CD8-positive, alpha-beta T cell (primary cell): ENCODE measurements at places on chromosomes 2 and 18.

DNA sequence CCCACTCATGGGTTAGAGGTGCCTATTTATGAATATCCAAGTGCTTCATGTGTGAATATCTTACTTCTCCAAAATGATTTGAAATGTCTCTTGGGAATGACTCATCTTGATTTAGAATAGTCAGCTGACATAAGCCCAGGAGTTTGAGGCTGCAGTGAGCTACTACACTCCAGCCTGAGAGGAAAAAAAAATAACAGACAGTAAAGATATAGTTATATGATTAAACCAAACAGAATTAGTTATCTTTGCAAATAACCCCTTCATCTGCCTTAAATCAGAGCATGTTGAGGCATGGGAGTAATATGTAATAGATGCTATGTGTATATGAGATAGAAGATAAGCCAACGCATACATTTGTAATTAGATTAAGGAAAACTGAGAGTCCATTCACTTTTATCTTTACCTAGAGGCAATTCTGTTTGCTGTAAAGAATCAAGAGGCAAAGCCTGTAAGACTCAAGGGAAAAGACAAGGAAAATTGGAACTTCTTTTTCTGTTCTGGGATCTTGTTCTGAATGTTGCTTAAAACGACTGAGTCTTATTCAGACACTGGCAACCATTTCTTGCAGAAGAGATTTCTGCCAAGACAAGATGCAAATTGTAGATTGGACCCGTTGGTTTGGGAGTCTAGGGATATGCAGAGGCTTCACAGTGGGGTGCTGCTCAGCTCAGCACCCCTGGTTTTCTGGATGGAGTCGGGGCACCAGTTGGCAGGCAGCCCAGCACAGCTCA lies 104.4 kb downstream of the LIPG start:
- no peak for DNase-seq

- DNase-seq, result no peak
These were observed 117.6 kb downstream of the BIRC6 start for GRCh38 chr2:32474381-32474780.

DNA sequence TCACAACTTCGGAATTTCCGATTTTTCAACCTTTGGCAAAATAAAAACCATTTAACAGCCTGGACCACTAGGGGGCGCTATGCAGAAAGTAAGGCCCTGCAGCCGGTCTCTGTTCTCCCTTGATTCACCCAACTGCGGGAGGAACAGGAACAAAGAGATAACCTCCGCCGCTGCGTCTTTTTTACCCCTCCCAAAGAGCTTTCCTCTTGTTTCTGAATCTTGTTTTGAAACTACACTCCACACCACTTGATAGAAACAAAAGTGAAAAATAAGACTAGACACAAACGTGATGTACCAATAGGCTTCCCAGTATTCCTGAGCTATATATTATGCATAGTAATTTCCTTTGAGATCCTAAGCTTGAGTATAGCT lies 231.2 kb downstream of the MYO3B start:
- DNase-seq, result peak; percentile 64

DNA sequence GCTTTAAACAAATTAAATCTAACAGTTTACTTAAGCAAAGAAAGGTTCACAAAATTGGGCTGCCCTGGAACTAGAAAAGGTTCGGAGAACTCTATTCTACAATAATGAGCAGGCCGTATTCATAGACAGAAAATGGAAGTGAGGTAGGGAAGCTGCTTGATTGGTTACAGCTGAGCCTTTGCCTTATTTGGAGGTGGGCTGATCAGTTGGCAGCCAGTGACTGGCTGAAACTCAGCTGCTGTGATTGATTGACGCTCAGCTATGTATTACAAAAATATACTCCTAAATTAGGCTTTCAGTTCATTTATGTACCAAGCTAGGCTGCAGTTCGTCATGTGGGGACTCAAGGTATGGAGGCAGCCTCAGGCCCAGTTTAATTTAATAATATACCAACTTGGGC lies 42.3 kb upstream of the TTR start:
- DNase-seq, result no peak

DNA sequence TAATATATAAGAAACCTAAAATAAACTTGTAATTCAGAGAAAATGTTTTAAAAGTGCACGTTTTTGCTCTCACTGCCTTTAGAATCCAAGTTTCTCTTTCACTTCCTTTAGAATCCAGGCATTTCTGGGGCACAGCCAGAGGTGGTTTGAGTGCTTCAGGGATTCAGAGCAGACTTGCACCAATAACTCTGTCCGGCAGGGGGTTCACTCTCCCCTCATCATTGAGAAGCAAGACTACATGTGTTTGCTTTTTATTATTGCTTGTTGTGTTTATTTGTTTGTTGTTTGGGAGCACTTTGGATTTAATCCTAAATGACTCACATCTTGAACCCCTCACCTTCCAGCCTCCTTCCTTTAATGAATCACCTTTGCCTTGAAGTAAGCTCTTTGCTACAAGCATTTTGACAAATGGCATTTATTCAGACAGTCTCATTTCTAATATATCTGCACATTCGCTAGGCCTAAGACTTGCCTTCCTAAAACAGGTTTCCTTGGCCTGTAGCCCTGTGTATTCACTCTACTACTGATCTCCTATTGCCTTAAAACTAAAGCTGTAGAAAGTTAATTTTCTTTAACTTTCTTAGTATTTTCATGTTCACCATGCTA lies 233.5 kb upstream of the ATP5MC3 start:
- DNase-seq, result no peak

DNA sequence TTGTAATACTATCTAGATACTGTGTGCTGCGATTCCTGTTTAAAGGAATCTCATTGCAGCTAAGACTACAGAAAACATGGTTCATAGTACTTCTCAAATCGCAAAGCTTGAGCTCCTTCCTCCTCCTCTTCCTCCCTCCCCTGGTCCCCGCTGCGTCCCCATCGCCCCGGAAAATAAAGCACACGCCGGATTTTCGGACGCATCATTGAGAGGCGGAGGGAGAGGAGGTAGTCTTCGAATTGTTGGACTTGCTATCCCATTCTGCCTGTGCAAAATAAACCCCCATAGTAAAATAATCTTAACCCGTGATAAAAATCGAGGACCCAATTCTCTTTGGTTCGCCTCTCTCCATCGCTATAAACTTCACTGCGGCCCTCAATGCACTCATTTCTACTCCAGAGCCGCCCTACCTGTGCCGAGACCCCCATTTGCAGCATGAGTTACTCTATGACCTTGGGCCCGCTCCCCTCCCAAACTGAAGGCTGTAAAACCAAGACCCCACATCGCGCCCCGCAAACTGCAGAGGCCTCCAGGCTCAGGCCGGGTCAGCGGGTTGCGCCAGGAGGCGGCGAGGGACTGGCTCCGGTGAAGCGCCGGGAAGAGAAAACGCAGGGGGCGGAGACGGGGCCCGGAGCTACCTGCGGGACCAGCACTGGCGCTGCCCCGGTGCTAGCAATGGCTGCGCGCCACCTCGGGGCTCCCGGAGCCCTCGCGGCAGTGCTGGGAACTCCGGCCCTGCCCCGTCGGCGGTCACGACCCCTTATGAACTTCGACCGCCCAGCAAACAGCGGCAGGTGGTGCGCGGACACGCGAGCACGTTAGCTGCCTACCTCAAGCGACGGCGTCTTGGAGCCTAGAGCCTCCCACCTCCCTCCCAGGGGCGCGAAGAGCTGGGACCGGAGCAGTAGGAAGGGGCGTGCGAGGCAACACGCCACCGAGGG lies 649 bp downstream of the ESCO1 start:
- no peak for DNase-seq

GRCh38 chr2:222477962-222478608 lies 53.7 kb downstream of the SGPP2 start:
- DNase-seq, result no peak

- DNase-seq, result no peak
These were observed 1775.1 kb upstream of the PIK3C3 start for GRCh38 chr18:40179729-40180461.

GRCh38 chr2:173075056-173075780 lies 428 bp upstream of the MAP3K20 start:
- no peak for DNase-seq

DNA sequence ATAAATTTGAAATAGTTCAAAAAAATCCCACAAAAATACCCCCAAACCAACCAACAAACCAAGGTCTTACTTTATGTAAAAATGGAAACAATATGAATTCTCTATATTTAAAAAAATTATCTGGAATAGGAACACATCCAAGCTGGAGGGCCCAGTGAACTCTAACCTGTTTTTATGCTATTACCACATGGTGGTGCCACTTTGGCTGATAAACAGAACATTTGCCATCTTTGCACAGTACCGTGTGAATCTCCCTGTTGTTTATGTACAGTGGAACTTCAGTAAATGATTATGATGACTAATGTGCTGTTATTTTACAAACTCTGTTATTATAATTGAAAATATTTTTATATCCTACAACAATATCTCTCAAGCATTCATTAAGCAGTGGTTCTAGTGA lies 145.3 kb upstream of the SMAD7 start:
- no peak for DNase-seq

DNA sequence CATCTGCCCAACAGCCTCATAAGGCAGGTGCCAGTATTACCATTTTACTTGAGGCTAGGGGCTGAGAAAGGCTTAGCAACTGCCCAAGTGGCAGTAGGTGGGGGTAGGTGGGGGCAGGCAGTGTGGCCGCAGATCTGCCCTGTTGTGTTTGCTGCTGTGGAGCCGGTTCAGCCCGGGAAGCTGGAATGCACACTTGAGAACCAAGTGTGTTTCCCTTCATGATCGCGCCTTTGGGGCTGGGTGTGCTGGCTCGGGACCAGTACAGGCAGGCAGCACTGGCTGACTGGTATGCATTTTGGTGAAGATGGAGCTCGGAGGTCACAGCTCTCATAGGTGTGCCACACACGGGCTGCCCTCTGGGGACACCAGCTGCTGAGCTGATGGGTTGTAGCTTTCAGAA lies 85.1 kb downstream of the CABLES1 start:
- DNase-seq, result no peak

GRCh38 chr2:139079311-139079710 lies 299.1 kb upstream of the NXPH2 start:
- no peak for DNase-seq

DNA sequence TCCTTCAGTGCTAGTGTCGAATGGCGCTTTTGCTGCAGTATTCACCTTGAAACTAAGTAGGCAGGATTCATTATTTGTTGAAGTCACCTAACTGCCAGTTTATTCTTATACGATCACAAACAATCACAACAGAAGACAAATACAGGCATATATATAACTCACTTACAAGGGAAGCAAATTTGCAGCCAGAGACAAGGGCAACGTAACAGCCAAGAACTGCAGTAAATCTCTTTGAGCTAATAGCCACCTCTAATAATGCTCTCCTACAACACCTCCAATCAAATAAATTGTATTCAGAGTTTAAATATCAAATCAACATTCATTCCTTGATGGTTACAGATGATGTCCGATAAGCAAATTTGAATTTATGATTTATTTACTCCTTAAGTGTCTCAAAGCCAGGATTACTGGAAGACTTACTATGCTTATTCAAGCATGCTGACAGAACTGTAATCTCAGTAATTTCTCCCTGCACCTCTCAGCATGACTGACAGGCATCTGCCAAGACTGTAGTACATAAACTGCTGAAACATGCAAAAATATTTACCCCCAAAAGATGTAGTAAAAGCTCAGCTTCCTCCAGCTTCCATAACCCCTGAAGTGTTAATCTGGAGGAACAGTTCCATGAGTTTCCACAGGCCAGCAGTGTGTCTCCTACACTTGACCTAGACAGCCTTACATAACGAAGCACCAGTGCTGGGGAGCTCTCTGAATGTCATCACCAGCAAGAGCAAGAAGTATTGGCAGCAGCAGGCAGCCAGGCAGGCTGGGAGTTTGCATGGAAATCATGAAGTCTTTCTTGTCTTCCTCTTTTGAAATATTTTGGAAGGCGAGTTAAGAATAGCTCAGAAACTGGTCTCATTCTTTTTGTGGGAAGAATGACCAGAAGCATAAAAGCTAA lies 20.9 kb upstream of the SCN1A start:
- DNase-seq, result no peak

DNA sequence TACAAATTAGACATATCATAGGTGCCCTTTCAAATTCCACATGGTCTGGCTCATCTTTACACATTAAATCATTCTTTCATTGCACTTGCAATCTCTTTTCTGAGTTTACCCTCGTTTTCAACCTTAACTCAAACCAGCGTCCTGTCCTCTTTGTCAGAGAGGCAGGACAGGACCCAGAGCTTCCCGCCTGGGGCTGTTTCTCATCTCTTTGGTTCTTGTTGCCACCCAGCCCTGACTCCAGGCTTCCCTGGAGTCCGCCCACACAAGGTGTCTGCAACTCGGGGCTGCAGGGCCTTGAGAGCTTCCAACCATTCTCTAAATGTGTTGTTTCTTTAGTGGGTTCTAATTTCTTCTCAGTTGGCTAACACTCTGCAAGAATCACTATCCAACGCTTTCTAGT lies 24.4 kb downstream of the RBMS1 start:
- DNase-seq, result no peak

- DNase-seq, result no peak
These were observed 1.2 kb downstream of the TXNL1 start for GRCh38 chr18:56637176-56637575.

GRCh38 chr18:48545757-48546321 lies 7.0 kb downstream of the CTIF start:
- no peak for DNase-seq

DNA sequence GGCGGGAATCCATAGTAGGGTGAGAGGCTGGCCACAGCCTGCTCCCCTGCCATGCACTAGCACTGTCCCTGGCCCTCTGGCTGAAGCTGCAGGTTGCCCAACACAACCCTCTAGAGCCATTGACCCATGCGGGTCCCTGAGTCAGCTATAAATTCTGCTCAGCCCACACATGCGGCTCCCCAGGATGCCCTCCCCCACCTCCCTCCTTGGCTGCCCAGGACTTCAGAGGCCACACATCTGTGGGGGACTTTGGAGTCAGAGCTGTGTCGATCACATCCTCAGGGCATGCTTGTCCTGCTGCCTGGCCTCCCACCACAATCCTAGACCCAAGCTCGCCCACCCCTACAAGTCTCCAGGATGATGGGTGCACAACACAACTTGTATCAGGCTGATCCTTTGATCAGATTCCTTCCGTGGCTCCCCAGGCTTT lies 97.0 kb downstream of the TFCP2L1 start:
- no peak for DNase-seq

- no peak for DNase-seq
These were observed 462.7 kb downstream of the TGIF1 start for GRCh38 chr18:3912705-3913104.

DNA sequence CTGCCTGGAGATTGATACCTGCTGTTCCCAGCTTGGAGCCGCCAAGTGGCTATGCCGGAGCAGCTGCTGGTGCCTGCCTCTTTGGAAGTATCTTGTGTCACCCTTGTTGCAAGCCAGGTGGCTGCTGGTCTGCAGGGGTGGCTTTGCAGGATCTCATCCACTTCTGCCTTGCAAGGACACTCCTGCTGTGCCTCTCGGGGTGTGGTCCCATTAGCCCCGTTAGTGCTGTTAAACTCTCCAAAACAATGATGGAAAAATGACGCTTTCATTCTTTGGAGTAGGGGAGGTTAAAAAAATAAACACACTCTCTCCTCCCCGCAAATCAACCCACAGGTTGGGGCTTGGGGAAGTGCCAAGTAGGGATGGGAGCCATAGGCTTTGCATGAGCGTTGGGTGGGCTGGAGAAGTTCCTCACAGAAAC lies 352.8 kb downstream of the RNF144A start:
- DNase-seq, result no peak

- DNase-seq, result no peak
These were observed 288.5 kb downstream of the PDE11A start for GRCh38 chr2:177783835-177784744.

- DNase-seq, result no peak
These were observed 214.4 kb upstream of the DSEL start for GRCh38 chr18:67730886-67731285.
